ENCODE measurements at places on chromosomes 6 and 20.

DNA sequence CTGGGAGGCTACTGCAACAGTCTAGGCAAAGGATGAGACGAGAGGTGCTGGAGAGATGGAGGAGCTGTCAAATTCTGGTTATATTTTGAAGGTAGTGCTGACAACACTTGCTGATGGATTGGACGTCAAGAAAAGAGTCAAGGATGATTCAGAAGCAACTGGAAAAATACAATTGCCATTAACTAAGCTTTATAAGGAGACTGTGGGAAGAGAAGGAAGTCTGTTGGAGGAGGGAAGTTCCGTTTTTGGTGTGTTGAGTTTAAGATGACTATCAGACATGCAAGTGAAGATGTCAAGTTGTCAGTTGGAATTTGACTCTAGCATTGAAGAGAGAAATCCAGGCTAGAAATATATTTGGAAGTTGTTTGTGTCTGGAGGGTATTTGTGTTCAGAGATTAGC lies 358.1 kb downstream of the RNGTT start:
- H3K4me1 ChIP-seq = no peaks in the 10 kb centered on the region
- H3K27me3 ChIP-seq = no peaks in the 10 kb centered on the region

GRCh38 chr6:147643341-147644200 lies 135.1 kb downstream of the SAMD5 start:
- no peaks in the 10 kb centered on the region for H3K27me3 ChIP-seq
- H3K36me3 ChIP-seq = no peaks in the 10 kb centered on the region
- H3K4me3 ChIP-seq = no peak overlapping the region
- no peak for DNase-seq
- H3K27ac ChIP-seq = no peak overlapping the region
- H3K4me1 ChIP-seq = no peaks in the 10 kb centered on the region

DNA sequence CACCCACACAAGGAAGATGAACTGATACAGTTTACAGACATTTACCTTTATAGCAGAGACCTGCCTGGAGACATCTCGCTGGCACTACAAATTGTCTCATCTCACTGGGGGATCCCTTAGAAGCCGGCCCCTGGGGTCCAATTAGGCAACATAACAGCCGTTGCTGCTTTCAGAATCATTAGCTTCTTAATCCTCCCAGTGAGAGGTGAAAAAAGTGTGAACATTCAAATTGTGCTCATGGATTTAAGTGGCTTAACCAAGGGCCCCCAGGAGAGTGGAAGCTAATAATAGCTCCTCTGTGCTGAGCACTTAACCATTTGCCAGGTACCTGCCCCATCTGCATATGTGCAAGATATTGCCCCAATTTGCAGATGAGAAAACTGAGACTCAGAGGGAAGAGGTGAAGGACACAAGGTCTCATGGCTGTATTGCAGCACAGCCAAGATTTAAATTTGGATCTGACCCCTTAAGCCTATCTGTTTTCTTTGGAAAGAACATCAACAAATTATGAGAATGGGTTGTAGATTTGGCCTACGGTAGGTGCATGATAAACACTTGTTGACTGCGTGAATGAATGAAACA lies 101.0 kb downstream of the EYA2 start:
- H3K27ac ChIP-seq = no peak overlapping the region
- H3K4me3 ChIP-seq = no peak overlapping the region
- no peaks in the 10 kb centered on the region for H3K4me1 ChIP-seq
- no peaks in the 10 kb centered on the region for H3K27me3 ChIP-seq

DNA sequence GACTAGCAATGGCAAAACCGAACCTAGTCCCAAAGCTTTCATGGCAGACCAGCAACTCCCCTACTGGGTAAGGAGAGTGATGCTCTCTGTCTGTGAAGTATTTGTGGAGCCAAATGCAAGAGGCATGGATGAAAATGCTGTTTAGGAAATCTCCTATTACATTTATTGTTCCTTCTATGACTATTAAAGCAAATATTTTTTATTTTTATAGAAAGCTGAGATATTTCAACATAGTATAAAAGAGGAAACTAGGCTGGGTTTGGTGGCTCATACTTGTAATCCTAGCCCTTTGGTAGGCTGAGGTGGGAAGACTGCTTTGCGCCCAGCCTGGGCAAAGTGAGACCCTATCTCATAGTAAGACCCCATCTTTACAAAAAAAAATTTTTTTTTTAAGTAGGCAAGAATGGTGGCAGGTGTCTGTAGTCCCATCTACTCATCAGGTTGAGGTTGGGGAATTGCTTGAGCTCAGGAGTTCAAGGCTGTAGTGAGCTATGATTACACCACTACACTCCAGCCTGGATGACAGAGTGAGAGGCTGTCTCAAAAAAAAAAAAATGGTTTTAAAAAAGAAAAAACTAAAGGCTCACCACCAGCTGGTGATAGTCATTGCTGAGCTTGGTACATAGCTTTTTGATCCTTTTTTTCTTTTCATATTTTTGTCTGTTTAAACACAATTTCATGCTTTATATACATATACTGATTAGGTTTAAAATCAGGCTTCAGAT lies 11.3 kb downstream of the KDM1B start:
- no peak for DNase-seq
- no peaks in the 10 kb centered on the region for H3K4me1 ChIP-seq
- H3K27me3 ChIP-seq = no peaks in the 10 kb centered on the region
- peaks cover 13% of the 10 kb centered on the region for H3K36me3 ChIP-seq

GRCh38 chr20:6864740-6865139 lies 97.3 kb downstream of the BMP2 start:
- no peaks in the 10 kb centered on the region for H3K4me1 ChIP-seq
- no peak overlapping the region for H3K4me3 ChIP-seq
- H3K27ac ChIP-seq = no peak overlapping the region
- no peaks in the 10 kb centered on the region for H3K36me3 ChIP-seq

DNA sequence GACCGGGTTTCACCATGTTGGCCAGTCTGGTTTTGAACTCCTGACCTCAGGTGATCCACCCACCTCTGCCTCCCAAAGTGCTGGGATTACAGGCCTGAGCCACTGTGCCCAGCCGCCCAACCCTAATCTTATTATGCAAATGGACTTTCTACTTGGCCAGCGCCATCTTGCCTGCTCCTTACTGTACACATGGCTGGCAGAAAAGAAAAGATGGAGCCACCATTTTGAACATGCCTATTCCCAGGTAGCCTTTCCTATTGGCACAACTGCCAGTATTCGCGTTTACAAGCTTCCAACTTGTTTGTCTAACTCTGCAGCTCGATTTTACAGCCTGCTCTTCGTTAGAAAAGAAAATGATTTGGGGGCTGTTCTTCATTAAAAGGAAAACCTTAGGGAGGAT lies 84.3 kb downstream of the WDR27 start:
- H3K4me1 ChIP-seq = peaks cover 6% of the 10 kb centered on the region
- H3K27me3 ChIP-seq = no peaks in the 10 kb centered on the region
- no peak overlapping the region for H3K27ac ChIP-seq

- no peaks in the 10 kb centered on the region for H3K4me1 ChIP-seq
- H3K27me3 ChIP-seq = no peaks in the 10 kb centered on the region
- no peak overlapping the region for H3K27ac ChIP-seq
- no peak for DNase-seq
- no peak overlapping the region for H3K4me3 ChIP-seq
- no peaks in the 10 kb centered on the region for H3K36me3 ChIP-seq
These were observed 261.5 kb downstream of the TAF4 start for GRCh38 chr20:61803915-61804751.

GRCh38 chr20:16446991-16447390 lies 126.3 kb downstream of the KIF16B start:
- H3K4me1 ChIP-seq = no peaks in the 10 kb centered on the region
- no peaks in the 10 kb centered on the region for H3K27me3 ChIP-seq
- H3K36me3 ChIP-seq = no peaks in the 10 kb centered on the region
- H3K4me3 ChIP-seq = no peak overlapping the region

DNA sequence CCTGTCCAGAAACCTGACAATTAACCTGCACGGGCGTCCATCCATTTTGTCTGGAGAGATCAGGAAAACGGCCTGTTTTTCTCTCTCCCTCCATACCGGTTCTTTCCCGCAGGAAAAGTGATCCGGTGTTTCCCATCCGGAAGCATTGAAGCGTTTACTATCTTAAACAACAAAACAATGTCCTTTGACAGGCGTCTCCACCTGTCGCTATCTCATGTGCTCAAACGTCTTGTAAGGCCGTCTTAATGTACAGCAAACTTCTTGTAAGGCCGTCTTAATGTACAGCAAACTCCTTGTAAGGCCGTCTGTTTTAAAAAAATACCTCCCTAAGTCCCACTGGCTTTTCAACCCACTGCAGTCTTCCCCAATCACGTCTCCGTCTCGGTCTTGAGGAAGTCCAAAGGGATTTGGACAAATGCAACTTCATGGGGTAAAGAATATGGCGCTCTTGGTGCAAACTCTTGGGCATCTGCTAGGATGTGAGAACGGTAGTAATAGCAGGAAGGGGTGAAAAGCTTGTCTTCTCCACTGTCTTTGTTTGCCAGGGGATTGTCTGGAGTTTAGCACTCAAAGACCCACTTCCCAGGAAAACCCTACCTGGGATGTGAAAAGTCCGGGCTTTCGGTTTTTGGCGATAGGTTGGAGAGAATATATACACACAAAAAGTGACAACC lies 29.9 kb upstream of the TRIM27 start:
- H3K4me1 ChIP-seq = no peaks in the 10 kb centered on the region
- no peak overlapping the region for H3K27ac ChIP-seq
- no peaks in the 10 kb centered on the region for H3K36me3 ChIP-seq

- no peaks in the 10 kb centered on the region for H3K36me3 ChIP-seq
- H3K4me3 ChIP-seq = no peak overlapping the region
- no peak for DNase-seq
- H3K27ac ChIP-seq = no peak overlapping the region
- H3K4me1 ChIP-seq = no peaks in the 10 kb centered on the region
These were observed 53.6 kb upstream of the ZNF337 start for GRCh38 chr20:25750220-25750764.

DNA sequence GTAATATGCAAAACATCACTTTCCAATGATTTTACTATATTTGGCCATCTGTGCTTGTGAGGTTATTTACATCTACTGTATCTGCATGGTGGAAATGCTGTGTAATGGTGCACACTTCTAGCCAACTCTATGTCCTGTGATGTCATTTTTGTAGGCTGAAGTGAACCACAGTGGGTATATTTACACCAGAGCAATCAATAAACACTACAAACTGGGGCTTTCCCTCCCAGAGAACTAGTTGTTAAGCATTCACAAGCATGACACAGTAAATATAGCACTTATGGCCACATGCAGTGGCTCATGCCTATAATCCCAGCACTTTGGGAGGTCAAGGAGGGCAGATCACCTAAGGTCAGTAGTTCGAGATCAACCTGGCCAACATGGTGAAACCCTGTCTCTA lies 4.9 kb downstream of the SLC22A2 start:
- no peak overlapping the region for H3K4me3 ChIP-seq
- DNase-seq = no peak
- H3K36me3 ChIP-seq = no peaks in the 10 kb centered on the region
- no peaks in the 10 kb centered on the region for H3K27me3 ChIP-seq
- peaks cover 5% of the 10 kb centered on the region for H3K4me1 ChIP-seq
- no peak overlapping the region for H3K27ac ChIP-seq

DNA sequence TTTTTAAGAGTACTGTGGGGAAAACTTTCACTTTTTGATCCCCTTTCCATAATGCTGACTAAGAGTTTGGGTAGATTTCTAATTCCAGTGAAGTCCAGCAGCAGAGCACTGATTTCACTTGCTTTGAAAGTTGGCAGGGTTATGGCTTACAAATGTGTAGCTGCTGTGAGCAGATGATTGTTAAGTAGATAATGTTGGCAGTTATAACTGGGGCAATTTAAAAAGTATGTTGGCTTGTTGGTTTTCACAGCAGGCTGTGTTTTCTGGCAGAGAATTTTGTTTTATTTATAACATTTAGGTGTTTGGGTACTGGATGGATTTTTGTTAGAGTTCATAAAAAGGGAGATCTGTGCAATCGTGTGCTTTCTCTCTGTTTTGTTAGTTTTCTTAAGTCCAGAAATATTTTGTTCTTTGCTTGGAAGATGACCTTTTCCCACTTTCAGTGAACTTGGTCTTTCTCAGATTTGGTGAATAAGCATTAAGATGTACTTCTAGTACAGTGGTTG lies 31.4 kb downstream of the AFDN start:
- H3K27ac ChIP-seq = peak overlapping the region; percentile 71
- H3K4me3 ChIP-seq = no peak overlapping the region
- no peak for DNase-seq
- H3K27me3 ChIP-seq = no peaks in the 10 kb centered on the region

DNA sequence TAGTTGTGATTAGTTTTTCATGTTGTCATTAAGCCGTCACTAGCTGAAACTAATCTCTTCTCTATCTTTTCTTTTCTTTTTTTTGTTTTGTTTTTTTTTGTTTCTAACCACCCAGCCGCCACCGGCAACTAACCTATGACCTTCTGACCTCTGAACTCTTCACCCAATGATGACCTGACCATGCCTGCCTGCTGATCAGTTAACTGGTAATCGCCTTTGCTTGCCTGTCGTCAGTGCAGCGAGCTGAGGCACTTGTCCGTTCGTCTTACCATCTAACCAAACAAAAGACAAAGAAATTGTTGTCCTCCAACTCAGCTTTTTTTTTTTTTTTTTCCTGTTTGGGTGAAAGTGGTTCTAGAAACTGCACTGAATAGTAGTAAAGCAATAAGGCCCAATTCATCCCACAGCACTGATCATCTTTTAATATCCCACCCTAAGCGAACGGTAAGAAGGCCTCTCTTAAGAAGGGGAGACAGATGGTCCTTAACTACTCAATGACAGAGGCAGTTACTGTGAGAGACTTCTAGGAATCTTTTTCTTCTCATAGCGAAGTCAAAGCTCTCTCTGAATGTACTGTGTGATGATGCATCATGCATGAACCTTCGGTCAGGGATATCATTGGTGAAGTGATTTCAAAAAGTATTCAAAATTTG lies 156.2 kb downstream of the QKI start:
- H3K4me1 ChIP-seq = no peaks in the 10 kb centered on the region

- peaks cover 30% of the 10 kb centered on the region for H3K4me1 ChIP-seq
- H3K27ac ChIP-seq = no peak overlapping the region
- no peak for DNase-seq
- H3K4me3 ChIP-seq = no peak overlapping the region
- H3K27me3 ChIP-seq = no peaks in the 10 kb centered on the region
These were observed 5.0 kb downstream of the JAG1 start for GRCh38 chr20:10668677-10669368.

All from trophoblast cell (in vitro differentiated cells and primary cell).